ENCODE measurements at places on chromosomes 16 and 17. TPM values are rescaled to one million over a fixed set of nuclear protein-coding genes. Genes with fewer than 3 reads are reported as not detected.

The KCNH4 gene
- under 0.01 TPM for total RNA-seq

The HAGHL gene
- 4.6 TPM for total RNA-seq

The CCDC102A gene
- total RNA-seq = 8.0 TPM

The CCL16 gene
- total RNA-seq = 0.11 TPM

The TMEM106A gene
- total RNA-seq = 0.86 TPM

The NMRAL1 gene
- total RNA-seq = 52.2 TPM

The TUBG2 gene
- total RNA-seq = 4.2 TPM

The KLHL10 gene
- under 0.01 TPM for total RNA-seq

The MED1 gene
- total RNA-seq = 25.6 TPM

The SKAP1 gene
- not detected for total RNA-seq

The HOXB5 gene
- total RNA-seq = under 0.01 TPM

The CALB2 gene
- not detected for total RNA-seq

The NME3 gene
- 44.9 TPM for total RNA-seq

The CPHXL gene
- not detected for total RNA-seq

The NUPR1 gene
- 4.0 TPM for total RNA-seq

The FHOD1 gene
- total RNA-seq = 11.9 TPM

The ZNF205 gene
- 13.4 TPM for total RNA-seq

The NME4 gene
- 31.6 TPM for total RNA-seq

The CDH3 gene
- total RNA-seq = not detected

The SUPT6H gene
- 43.7 TPM for total RNA-seq

The KCNJ12 gene
- total RNA-seq = under 0.01 TPM

The DHRS7C gene
- not detected for total RNA-seq

The TBC1D3I gene
- total RNA-seq = not detected

The COPZ2 gene
- 11.2 TPM for total RNA-seq

The FOXF1 gene
- 0.33 TPM for total RNA-seq

The FDXR gene
- 19.3 TPM for total RNA-seq

The CHST5 gene
- under 0.01 TPM for total RNA-seq

The EVPL gene
- total RNA-seq = not detected

The CRLF3 gene
- 15.4 TPM for total RNA-seq

The C17orf78 gene
- total RNA-seq = not detected

The CA5A gene
- not detected for total RNA-seq

The NGFR gene
- total RNA-seq = under 0.01 TPM

The EPOP gene
- 0.60 TPM for total RNA-seq

The HAP1 gene
- 0.65 TPM for total RNA-seq

The CCDC144A gene
- 1.1 TPM for total RNA-seq

The TERB1 gene
- total RNA-seq = 0.09 TPM

The SLC16A6 gene
- 0.54 TPM for total RNA-seq

The TP53TG3B gene
- not detected for total RNA-seq

The IL17C gene
- total RNA-seq = not detected

The C16orf89 gene
- total RNA-seq = not detected

The ADAD2 gene
- total RNA-seq = not detected

The PSMC3IP gene
- 1.3 TPM for total RNA-seq

The RASL10B gene
- total RNA-seq = 0.26 TPM

The C17orf67 gene
- 6.0 TPM for total RNA-seq

The SPATA32 gene
- total RNA-seq = under 0.01 TPM

The NLK gene
- total RNA-seq = 28.2 TPM

The TEKT1 gene
- total RNA-seq = 0.11 TPM

The C16orf46 gene
- total RNA-seq = 0.54 TPM

The CCL5 gene
- 0.33 TPM for total RNA-seq

The KRTAP4-16 gene
- total RNA-seq = not detected

The CFAP97D1 gene
- total RNA-seq = not detected

Data from dermis lymphatic vessel endothelial cell (primary cell).